ENCODE measurements at places on chromosomes 3 and 15. TPM values are rescaled to one million over a fixed set of nuclear protein-coding genes. Genes with fewer than 3 reads are reported as not detected.

DNA sequence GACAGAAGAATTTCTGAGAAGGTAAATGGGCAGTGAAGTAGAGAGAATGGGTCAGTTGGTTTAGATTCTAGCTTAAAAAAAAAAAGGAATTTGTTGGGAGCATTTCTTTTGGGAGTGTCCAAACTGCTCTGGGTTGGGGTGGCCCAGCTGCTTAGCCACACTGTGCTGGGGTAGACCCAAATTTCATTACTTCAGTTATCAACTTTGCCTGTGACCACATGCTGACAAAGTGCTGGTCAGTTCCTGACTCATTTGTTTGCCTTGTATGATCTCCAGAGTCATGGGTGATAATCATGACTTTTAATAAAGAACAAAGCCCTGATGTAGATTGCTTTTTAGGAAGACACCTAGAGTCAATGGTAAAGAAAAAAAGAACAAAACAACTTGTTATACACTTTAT is 121.5 kb upstream of the FGF7 start:
- DNase-seq = no peak

DNA sequence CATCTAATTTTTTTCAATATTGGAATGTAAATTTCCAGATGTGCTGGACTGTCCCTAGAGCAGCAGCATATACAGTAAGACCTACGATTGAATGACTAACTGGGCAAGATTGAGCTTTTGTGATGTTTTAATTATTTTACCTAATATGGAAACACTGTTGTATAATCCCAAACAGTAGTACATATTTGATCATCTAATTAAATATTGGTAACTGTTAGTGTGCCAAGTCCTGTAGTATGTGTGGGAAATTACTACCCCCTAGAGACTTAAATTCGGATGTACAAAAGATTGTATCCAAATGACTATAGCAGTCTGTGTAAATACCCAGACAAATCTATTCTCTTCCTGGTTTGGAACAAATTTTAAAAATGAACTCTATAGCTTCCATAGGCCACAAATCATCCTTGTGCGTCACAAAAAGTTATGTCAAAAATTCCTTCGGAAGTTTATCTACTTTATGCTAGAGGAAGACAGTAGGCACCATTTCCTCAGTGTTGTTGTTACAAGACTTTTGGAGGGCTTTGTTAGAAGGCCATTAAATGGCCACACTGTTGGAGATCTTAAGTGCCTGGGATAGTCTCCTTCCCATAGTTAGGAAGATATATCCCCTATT is 41.6 kb downstream of the NKIRAS1 start:
- no peak for DNase-seq

DNA sequence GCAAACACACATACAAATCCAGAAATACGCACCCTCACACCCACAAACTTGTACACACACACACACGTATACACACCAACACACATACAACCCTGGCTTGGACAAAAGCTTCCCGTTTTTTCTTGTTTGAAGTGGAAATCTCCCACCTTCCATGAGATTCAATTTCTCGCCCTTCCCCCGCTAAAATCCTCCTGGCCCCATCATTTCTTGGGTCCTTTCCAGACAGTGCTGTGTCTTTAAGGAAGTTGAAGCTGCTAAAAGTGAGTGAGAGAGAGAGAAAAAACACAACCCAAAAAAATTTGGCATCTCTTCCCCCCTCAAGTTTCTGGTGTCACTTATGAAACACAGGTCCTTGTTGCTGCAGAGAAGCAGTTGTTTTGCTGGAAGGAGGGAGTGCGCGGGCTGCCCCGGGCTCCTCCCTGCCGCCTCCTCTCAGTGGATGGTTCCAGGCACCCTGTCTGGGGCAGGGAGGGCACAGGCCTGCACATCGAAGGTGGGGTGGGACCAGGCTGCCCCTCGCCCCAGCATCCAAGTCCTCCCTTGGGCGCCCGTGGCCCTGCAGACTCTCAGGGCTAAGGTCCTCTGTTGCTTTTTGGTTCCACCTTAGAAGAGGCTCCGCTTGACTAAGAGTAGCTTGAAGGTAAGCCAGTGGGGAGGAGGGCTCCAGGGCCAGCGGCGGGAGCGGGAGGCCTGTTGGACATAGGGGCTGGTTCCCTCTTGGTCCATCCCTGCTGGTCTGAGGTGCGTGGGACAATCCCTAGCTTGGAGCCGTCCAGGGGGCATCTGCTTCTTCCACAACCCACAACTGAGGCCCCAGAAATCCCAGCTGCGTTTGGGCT is at the start of gene ISLR:
Gene ISLR, plus strand, starts transcription at position 331 of the 839 bp plus-strand sequence. CDS start 1,149 bp downstream, outside the sequence.
- no peak for DNase-seq

DNA sequence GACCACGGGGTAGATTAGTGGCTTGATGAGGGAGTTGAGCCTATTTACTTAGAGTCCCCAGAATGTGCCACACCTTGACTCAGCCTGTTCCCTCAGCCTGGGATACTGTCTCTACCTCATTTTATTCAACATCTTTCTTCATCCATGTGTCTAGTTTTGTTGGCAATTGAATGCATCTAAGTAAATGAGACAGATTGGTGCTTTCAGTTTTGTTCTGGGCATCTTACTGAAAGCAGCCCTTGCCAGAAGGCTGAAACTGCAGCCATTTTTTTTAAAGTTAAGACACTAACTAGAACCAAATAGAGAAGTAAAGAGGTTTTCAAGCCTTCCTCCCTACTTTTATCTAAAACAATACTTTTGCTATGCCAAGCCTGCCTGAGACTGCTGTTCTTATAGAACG is 246.8 kb downstream of the SLCO3A1 start:
- DNase-seq = no peak

- no peak for DNase-seq
Observed at GRCh38 chr3:111810909-111811308, 48.2 kb upstream of the PHLDB2 start.

DNA sequence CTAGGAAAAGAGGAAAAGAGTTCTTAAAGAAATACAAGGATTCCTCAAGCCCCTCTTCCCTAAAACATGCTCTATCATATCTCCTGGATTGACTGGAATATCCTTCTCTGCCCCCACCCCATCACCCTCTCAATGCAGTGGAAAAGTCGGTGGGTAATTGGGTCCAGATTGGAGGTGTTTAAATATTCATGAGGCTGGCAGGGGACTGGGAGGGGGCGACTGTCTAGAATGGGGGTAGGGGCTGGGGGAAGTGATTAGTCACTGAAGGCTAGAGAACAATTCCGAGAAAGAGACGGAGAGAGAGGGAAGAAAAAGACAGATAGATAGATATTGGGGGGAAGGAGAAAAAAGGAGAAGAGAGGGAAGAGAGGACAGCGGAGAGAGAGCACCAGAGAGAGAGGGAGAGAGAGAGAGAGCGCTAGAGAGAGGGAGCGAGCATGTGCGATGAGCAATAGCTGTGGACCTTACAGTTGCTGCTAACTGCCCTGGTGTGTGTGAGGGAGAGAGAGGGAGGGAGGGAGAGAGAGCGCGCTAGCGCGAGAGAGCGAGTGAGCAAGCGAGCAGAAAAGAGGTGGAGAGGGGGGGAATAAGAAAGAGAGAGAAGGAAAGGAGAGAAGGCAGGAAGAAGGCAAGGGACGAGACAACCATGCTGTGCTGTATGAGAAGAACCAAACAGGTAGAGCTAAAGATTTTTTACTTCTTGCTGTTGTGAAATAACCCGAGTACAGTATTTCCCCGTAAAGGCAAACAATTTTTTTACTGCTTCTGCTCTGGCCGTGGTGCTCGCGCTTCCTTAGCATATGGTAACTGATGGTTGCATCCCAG is at the start of gene GAP43:
Gene GAP43, plus strand, starts transcription at position 467 of the 825 bp plus-strand sequence. Its CDS starts 180 bp downstream, at position 647.
- DNase-seq = peak; percentile 80

GRCh38 chr3:150733373-150733935 is 29.5 kb downstream of the SIAH2 start:
- no peak for DNase-seq

- no peak for DNase-seq
Observed at GRCh38 chr3:138593488-138594149, 441 bp downstream of the CEP70 start.

- no peak for DNase-seq
Observed at GRCh38 chr3:83843716-83844115, 1115.1 kb upstream of the CADM2 start.

Gene BCL6
- 100 TPM for total RNA-seq

Gene GABRR3
- not detected for total RNA-seq

Gene PTPRG
- 41.8 TPM for total RNA-seq

Measured in dorsolateral prefrontal cortex (tissue), 122 donors.